Right lobe of liver (tissue), 6 donors: ENCODE measurements at places on chromosomes 3 and 15.

GRCh38 chr3:53260286-53260785, 4.5 kb upstream of the TKT start:
- no peak for DNase-seq

- no peak for DNase-seq
Observed at GRCh38 chr15:90592131-90592881, 62.6 kb downstream of the CRTC3 start.

DNA sequence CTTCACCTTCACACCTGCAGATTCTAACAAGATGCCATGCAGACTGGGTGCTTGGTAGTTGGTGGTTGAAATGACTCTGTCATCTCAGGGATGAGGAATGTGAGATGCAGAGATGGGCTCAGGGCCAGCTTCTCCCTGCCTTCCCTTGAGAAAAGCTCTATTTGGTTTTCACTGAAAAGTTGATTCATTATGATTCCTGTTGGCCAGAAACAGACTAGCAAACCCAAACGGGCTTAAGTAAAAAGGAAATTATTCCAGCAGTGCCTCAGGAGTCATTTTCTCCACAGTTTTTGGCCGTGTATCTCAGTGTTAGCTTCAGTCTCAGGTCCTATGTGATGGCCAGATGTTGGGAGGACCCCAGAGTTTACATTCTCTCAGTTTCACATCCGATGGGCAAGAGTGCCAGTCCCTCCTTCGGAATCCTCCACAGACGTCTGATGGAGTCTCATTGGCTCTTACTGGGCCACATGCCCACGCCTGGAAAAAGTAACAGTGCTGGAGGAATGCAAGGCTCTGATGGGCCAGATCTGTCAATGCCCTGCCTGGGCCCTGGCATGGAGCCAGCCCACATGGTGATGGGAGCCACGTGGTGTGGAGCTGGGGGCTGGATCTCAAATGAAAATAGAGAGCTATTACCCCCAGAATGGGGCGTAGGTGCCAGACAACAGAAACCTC, 22.3 kb upstream of the SACM1L start:
- no peak for DNase-seq

GRCh38 chr3:58994746-58995330, 55.0 kb downstream of the CFAP20DC start:
- DNase-seq: peak; percentile 56

- DNase-seq: peak; percentile 52
Observed at GRCh38 chr3:133750259-133750656, 4.1 kb downstream of the TF start.

DNA sequence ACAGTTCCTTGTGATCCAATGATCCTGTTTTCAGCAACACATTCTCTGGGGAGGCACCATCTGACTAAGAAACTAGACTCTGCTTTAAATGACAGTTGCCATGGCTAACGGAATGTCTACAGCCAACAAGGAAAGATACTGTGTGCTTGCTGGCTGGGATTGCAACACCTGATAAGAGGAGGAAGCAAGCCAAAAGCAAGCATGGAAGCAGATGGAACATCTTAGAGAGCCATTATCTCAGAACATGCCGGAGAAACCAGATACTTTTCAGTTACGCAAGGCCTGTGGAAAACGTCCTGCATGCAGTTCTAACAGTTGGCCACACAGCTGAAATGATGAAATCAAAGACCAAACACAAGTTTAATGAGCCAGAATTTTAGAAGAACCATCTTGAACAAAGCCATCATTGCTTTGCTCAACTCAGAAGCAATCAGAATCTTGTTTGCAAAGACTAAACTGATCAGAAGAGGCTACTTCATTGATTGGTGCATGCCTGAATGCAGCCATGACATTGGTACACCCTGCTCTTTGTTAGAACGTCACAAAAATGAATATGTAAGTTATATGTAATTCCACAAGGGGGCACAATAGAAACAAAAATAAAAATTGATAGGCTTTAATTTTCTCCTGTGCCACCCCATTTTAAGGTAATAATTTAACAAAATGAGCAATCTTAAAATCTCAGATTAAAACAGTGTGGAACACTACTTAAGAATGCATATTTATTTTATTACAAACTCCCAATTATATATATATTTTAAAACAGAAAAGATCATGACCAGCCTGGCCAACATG, 50.8 kb downstream of the GXYLT2 start:
- DNase-seq: no peak

- peak; percentile 60 for DNase-seq
Observed at GRCh38 chr3:112043621-112044201, 9.2 kb downstream of the TMPRSS7 start.

- no peak for DNase-seq
Observed at GRCh38 chr3:69088063-69088462, 3.3 kb downstream of the ARL6IP5 start.
